ENCODE measurements at places on chromosomes 13 and 19.

DNA sequence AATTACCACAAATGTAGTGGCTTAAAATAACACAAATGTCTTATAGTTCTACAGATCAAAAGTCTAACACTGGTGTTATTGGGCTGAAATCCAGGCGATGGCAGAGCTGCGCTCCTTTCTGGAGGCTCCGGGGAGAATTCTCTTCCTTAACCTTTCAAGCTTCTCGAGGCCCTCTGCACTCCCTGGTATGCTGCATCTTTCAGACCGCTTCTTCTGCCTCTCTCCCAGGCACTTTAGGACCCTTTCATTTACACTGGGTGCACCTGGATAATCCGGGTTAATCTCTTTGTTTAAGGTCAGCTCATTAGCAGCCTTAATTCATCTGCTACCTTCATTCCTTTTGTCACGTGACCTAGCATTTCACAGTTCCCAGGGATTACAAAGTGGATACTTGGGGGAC, 211.3 kb upstream of the RFC3 start:
- DNase-seq = no peak

GRCh38 chr13:21450936-21451335, 8.2 kb downstream of the ZDHHC20 start:
- no peak for DNase-seq

GRCh38 chr13:48532256-48532505, 699 bp downstream of the RCBTB2 start:
- no peak for DNase-seq

- DNase-seq = no peak
Measured at GRCh38 chr13:111559612-111560403, 239.4 kb downstream of the TEX29 start.

- no peak for DNase-seq
Measured at GRCh38 chr19:51450730-51451307, 7.4 kb downstream of the SIGLEC8 start.

- no peak for DNase-seq
Measured at GRCh38 chr13:98517576-98518310, 59.2 kb downstream of the STK24 start.

DNA sequence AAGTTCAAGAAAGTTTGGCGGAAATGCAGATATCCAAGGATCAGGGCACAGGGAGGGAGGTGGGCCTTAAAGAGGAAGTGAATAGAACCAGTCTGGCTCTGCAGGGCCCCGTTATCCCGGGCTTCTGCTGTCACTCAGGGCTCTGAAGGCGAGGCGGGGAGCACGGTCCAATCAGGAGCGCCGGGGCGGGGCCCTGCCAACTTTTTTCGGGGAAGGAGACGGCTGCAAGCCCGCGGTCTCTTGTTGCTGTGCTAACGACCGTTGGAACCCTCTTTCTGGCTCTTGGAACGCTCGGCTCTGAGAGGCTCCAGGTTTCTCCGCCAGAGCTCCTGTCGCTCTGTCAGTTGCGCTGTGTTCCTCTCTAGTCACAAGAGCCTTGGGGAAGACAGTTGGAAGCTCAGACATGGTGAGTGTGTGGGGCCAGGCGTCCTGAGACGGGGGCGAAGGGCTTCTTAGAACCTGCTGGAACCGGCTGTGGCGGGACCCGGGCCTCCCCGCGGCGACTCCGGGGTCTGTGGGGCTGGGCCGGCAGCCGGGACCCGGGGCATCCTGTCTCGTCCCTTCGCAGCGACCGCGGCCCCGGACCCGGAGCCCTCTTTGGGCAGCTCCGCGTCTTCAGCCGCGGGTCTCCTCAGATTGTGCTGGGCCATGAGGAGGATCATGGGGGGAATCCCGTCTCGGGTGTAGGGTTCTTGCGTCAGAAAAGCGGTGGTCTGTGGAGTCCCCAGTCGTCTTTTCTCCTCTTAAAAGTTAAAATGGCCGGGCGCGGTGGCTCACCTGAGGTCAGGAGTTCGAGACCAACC, 27.7 kb downstream of the ZNF844 start:
- no peak for DNase-seq

DNA sequence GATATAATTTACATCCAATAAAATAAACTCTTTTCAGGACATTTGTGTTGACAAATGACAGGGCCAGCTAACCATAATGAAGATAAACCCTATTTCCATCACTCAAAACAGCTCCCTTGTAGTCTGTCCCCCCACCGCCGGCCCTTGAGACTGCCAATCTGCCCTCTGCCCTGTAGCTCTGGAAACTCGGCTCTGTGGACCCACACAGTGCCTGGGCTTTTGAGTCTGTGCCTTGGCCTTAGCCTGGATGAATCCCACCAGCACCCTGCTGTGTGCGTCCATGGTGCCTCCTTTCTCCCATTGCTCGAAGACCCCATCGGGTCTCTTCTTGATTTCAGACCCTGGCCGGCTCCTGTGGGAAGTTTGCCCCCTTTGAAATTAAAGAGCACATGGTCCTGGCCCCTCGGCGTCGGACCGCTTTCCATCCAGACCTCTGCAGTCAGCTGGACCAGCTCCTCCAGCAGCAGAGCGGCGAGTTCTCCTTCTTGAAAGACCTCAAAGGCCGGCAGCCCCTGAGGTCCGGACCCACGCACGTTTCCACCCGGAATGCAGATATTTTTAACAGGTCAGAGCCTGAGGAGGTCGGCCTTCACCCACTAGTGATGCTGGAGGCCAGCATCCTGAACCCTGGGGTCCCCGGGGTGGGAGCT, 26.0 kb downstream of the CHAF1A start:
- no peak for DNase-seq

- DNase-seq = no peak
Measured at GRCh38 chr13:111383591-111384440, 63.4 kb downstream of the TEX29 start.

- no peak for DNase-seq
Measured at GRCh38 chr13:44399074-44399473, 25.4 kb downstream of the SERP2 start.

DNA sequence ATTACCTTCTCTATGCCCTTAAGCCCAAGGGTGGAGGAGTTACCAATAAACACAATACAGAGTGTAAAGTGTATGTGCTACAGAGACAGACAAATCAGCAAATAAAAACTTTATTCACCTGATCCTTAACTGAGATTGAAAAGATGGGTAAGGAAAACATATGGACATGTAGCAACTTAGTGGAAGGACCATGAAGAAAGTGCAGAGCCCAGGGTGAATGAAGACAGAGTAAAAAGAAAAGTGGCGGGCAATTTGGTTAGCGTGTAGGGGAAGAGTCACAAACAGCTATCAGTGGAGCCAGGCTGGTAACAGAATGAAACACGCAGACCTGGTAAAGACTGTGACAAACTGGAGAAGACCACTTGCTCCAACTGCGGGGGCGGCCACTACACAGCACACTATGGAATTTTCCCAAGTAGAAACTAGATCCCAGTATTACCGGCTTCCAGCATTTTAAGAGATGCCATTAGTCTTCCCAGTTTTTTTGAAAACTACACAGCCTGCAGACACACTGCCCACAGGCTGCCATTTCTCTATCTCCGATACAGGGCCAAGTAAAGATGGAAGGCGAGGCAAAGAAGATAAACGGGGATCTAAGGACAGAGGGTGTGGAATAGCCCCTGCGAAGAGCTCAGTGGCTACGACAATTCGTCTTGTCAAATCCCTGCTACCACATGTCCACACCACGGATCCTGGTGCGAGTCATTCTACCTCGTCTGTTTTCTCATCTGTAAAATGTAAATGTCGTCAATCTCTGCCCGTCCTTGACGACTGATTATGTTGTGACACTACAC, 1.2 kb downstream of the UQCRFS1 start:
- no peak for DNase-seq

DNA sequence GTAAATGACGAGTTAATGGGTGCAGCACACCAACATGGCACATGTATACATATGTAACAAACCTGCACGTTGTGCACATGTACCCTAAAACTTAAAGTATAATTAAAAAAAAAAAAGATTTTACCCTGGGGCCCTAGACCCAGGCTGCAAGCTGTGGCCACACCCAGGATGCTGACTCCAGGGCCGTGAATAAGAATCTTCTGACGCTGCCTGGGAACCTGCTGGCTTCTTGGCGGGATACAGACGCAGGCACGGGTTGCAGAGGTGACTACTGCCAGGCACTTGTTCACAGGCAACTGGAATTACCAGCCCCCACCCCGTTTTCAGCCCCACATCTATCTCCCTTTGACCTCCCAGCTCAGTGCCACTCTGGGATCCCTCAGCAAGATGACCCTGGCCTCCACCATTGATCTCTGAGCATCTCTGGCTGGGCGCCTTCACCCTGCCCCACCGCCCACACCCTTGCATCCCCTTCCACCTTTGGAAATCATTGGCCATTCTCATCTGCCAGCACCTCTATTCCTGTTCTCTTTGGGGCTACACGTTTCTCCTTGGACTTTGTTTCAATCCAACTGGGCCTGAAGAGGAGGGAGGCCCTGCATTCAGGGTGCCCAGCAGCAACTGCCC, 21.1 kb upstream of the CFAP97D2 start:
- no peak for DNase-seq

All from NCI-H1436 (cell line).